A549 treated with dexamethasone at 1 μM for 4 hours (cell line): ENCODE measurements at places on chromosomes 7 and 10. TPM values are rescaled to one million over a fixed set of nuclear protein-coding genes. Genes with fewer than 3 reads are reported as not detected.

The SEPTIN7 gene
- total RNA-seq: 191 to 228 TPM (median 211 TPM) in 5 replicates

The TSPAN33 gene
- total RNA-seq: 4.6 to 6.9 TPM (median 6.2 TPM) in 5 replicates

The SFR1 gene
- total RNA-seq: 14.0 to 16.5 TPM (median 14.6 TPM) in 5 replicates

The OPN4 gene
- 0.04 TPM in 1 of 5 replicates, not detected in the others for total RNA-seq

The FRMPD2 gene
- total RNA-seq: 0.03 to 0.06 TPM (median 0.06 TPM) in 3 of 5 replicates, not detected in the others

The ACHE gene
- total RNA-seq: 1.6 to 3.3 TPM (median 2.6 TPM) in 5 replicates

The GOLGA7B gene
- 3.1 to 4.2 TPM (median 3.8 TPM) in 5 replicates for total RNA-seq

The ZNF488 gene
- total RNA-seq: 10.6 to 13.9 TPM (median 13.1 TPM) in 5 replicates

The C10orf71 gene
- not detected in 5 replicates for total RNA-seq

The TWIST1 gene
- 0.97 to 2.8 TPM (median 2.7 TPM) in 5 replicates for total RNA-seq

The ANKRD22 gene
- total RNA-seq: 0.25 to 0.41 TPM (median 0.29 TPM) in 5 replicates

The ERVW-1 gene
- total RNA-seq: 0.04 TPM in 2 of 5 replicates, not detected in the others
